ENCODE measurements at places on chromosomes 2 and 18.

DNA sequence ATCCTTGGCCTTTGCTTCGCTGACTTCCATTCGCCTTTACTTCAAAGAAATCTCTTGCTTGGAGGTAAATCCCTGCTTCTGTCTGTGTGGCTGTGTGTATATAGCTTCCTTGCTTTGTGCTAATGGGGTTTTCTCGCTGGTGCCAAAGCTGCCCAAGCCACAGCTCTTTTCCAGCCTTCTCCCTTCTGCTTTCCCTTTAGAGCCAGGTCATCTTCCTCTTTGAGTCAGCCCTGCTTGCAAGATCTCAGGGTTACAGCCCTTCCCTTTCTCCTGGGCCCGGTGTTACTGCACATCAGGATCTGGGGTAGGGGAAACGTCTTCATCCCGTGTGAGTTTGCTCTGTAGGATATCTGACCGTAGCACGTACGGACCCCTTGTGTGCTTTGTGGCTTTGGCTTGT is 19.1 kb downstream of the EIF4E2 start:
- no peak for DNase-seq

DNA sequence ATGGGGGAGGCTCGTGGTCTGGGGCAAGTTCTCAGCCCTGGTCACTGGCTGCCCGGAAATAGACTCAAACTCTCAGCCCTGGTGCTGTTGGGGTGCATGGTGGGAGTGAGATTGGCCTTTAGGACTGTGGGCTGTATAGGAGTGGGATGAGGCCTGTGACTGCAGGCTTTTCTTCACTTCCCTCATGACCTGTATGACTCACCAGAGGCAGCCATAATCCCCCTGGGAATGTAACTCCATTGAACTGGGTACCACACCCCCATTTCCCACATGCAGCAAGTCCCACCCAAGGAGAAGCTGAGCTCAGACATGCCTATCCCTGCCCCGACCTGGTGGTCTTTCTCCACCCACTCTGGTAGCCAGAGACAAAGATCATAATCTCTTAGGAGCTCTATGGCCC is 177.7 kb upstream of the OSR1 start:
- DNase-seq = no peak

DNA sequence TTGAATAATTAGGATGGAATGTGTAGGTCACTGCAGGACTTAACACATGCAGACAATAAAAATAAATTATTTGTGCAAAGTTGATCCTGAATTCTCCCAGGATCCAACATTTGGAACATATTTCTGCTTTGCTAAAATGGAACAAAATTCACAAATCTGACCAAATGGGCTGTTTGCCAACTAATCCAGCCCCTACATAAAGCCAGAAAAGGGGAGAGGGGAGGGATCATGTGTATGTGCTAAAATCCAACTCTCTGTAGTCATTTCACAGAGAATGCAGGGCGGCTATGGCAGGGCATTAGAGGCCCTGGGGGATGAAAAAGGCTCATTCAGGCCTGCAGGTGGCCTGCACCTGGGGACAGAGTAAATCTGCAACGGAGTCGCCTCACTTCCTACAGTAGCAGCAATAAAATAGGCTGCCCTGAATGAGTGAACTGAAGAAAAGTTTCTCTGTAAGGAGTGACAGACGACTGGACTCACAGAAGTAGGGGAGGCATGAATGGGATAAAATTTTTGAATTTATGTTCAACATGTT is 4.0 kb upstream of the ZFP36L2 start:
- no peak for DNase-seq

GRCh38 chr2:40138314-40138713 is 313.6 kb downstream of the SLC8A1 start:
- no peak for DNase-seq

- no peak for DNase-seq
Measured at GRCh38 chr2:48474574-48475298, 55.2 kb upstream of the STON1 start.

DNA sequence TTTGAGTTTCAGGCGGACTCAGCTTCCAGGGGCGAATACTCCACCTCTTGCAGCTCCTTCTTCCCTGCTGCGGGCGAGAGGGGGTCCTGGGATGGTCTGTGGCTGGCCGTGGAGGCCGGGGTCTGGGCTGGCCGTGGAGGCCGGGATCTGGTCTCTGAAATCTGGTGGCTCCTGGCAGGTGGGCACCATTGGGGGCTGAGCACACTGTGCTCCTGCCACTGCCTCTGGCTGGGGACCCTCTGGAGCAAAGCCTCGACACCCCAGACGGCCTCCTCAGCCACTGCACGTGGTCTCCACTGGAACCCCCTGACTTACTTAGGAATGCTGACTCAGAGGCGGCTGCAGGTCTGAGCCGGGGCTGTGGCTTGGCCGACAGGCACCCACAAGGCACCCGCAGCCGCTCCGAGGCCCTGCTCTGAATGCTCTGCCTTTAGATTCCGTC is 100.1 kb upstream of the ALKAL2 start:
- no peak for DNase-seq

DNA sequence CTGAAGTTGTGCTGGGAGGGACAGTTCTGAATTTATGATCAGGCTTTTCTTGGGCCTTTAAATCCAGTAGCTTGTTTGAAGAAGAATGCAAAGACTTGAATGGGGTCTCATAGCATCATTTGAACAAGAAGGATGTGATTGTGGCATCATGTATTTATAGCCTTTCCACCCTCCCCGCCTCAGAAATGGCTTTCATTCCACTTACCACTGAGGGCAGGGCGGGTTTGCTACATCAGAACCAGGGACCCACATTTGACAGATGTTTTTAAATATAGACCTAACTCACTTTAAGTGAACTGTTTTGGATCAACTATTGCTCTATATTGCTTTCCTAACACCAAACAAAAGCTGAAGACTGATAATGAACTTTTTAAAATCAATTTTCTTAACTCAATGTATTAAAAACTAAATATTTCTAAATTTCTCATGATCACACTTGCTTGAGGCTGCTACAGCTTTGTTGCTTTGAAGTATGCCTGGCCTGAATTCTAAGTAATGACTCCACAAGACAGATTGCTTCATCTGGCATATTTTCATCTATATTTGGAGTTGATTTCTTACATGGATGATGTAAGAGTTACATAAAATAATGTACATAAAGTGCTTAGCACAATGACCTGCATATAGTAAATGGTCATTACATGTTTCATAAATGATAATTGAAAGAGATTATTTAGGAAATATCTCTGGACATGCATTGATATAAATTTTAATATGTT is 1552.9 kb upstream of the SLC39A10 start:
- no peak for DNase-seq

DNA sequence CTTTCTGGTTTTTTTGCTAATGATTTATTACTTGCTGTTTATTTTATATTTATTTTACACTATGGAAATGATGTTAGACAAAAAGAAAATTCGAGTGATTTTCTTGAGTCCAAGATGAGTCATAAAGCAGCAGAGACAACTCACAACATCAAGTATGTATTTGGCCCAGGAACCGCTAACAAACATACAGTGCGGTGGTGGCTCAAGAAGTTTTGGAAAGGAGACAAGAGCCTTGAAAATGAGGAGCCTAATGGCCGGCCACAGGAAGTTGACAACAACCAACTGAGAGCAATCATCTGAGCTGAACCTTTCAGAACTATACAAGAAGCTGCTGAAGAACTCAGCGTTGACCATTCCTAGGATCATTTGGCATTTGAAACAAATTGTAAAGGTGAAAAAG is 594.1 kb downstream of the SATB2 start:
- DNase-seq = no peak

- DNase-seq = peak; percentile 7
Measured at GRCh38 chr2:67923696-67924095, 139.1 kb downstream of the C1D start.

DNA sequence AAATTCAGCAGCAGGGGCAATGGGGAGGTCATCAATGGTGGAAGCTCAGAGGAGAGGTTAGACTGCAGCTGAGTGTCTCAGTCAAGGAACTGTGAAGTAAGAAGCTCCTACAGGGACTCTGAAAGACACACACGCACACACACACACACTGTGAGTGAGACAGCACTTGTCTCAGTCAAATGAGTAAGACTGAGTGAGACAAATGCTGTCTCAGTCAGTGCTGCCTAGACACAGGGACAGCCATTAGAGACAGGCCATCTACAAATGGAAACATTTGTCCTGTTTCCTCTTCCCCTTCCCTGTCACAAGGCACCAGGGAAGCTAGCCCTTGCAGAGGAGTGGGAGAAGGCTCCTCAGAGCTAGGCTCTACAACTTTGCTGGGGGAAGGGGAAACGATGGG is 577.4 kb upstream of the GCFC2 start:
- DNase-seq = no peak

DNA sequence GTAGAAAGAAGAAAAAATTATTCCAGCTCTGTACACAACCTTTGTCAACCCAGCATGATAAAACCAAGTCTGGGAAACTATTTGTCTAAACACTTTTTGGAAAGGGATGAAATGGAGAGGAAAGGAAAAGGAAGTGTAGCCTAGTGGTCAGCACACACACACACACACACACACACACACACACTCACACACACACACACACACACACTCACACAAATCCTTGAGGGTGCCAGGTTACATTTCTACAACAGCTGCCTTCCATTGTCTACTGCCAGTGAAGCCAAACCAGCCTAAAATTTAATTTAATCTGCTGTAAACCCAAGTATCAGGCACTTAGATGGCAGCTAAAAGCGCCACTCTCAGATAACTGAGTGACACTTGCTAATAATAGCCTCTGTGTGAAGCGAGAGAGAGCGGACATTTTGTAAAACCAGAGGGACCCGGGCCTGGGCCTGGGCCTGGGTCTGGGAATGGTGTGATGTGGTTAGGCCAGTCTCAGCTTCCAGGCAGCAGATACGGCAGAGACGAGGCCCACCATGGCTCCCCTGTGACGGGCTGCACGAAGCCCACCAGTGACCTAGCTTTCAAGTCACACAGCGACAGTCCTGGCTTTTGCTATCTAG is 32.4 kb downstream of the BCL11A start:
- no peak for DNase-seq

DNA sequence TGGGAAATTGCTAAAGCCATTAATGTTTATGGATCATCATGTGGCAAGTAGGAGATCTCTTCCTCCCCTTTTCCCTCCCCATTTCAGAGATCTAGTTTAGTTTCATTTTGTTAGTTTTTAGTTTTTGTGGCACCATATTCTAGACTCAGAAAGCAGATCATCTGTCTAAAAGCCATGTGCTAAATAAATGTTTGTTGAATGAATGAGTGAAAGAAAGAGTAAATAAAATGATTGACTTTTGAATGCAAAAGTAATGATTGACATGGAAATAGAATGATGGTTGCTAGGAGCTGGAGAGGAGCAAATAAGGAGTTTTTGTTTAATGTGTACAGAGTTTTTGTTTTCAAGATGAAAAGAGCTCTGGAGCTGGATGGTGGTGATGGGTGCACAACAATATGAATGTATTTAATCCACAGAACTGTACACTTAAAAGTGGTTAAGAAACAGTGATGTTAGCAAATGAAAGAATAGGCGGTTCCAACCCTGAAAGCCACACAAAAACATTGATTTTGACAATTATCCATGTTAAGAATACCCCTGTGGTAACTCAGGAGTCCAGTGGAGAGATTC is 23.6 kb downstream of the TMEM178A start:
- no peak for DNase-seq

GRCh38 chr2:236646871-236647270 is 77.2 kb downstream of the ACKR3 start:
- no peak for DNase-seq

GRCh38 chr2:54403512-54404238 is 52.5 kb upstream of the SPTBN1 start:
- no peak for DNase-seq

GRCh38 chr2:96839293-96839874 is 4.4 kb downstream of the ANKRD23 start:
- no peak for DNase-seq

DNA sequence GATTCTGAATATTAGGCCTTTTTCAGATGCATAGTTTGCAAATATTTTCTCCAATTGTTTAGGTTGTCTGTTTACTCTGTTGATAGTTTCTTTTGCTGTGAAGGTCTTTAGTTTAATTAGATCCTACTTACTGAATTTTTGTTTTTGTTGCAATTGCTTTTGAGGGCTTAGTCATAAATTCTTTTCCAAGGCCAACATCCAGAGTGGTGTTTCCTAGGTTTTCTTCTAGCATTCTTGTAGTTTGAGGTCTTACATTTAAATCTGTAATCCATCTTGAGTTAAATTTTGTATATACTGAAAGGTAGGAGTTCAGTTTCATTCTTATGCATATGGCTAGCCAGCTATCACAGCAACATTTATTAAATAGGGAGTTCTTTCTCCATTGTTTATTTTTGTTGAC is 404.8 kb downstream of the LNPK start:
- no peak for DNase-seq

GRCh38 chr18:13353084-13353823 is 134.7 kb downstream of the LDLRAD4 start:
- peak; percentile 35 for DNase-seq

DNA sequence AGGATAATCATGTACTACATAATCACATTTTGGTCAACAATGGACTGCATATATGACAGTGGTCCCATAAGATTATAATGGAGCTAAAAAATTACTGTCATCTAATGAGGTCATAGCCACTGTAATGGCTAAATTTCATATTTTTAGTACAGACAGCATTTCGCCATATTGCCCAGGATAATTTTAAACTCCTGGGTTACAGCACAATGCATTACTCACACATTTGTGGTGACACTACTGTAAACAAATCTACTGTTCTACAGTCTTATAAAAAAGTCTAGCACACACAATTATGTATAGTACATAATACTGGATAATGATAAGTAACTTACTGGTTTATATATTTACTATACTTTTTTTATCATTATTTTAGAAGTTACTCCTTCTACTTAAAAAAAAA is 12.8 kb downstream of the EIF2AK2 start:
- no peak for DNase-seq

- DNase-seq = no peak
Measured at GRCh38 chr2:239127513-239127912, 273.3 kb downstream of the HDAC4 start.

GRCh38 chr2:65279756-65280155 is 52.1 kb downstream of the ACTR2 start:
- DNase-seq = no peak

Measured in Ammon's horn (tissue), 1 donor.